Right cardiac atrium (tissue), 5 donors: ENCODE measurements at places on chromosomes 16 and 17. TPM values are rescaled to one million over a fixed set of nuclear protein-coding genes. Genes with fewer than 3 reads are reported as not detected.

DNA sequence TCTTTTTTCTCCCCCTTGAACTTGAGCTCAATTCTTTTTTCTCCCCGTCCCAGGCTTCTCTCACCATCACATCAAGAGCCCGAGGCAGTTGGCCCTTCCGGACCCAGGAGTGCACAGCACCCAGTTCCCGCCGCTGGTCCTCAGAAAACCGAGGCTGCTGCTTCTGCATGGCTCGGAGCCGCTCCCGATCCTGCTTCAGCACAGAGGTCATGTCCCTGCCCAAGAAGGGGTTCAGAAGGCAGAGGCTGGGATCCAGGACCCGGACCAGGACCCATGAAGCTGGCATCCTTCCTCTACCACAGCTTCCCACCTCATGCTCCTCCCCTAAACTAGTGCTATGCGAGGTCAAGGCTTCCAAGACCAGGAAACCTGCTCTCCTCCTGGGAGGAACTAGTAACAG is 10.5 kb downstream of the PER1 start:
- DNase-seq: peak; percentile 40

DNA sequence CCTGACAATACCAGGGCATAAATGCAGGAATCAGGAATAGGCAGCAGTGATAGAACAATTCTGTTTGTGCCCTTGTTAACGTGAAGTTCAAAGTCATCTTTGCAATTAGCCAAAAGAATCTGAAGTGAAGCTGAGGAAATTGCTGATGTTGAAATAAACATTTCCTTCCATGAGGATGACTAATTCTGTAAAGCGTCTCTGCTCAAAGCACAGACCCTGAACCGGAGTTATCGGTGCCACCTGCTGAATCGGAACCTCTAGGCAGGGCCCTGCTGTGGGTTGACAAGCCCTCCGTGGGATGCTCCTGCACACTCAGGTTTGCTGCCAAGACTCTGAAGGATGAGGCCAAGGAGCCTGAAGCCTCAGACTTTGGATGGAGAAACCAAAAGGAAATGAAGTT is 37.0 kb upstream of the CDH1 start:
- no peak for DNase-seq

DNA sequence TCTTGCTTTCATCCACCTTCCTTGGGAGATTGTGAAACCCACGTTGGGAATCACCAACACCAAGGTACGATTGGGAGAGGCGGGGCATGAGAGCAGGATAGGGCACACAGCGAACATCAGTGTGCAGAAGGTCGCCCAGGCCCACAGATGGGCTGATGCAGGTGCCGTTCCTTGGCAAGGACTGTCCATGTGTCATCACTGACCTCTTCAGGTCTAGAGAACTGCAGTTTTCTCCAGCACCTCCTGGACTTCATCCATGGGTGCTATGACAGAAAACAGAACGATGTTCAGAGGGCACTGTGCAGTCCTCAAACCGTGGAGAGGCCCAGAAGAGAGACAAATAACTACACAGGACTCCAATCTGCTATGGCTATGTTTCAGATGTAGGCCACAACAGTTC is 23.9 kb upstream of the TAT start:
- no peak for DNase-seq

- peak; percentile 86 for DNase-seq
Measured at GRCh38 chr17:82228278-82228841, 482 bp upstream of the SLC16A3 start.

DNA sequence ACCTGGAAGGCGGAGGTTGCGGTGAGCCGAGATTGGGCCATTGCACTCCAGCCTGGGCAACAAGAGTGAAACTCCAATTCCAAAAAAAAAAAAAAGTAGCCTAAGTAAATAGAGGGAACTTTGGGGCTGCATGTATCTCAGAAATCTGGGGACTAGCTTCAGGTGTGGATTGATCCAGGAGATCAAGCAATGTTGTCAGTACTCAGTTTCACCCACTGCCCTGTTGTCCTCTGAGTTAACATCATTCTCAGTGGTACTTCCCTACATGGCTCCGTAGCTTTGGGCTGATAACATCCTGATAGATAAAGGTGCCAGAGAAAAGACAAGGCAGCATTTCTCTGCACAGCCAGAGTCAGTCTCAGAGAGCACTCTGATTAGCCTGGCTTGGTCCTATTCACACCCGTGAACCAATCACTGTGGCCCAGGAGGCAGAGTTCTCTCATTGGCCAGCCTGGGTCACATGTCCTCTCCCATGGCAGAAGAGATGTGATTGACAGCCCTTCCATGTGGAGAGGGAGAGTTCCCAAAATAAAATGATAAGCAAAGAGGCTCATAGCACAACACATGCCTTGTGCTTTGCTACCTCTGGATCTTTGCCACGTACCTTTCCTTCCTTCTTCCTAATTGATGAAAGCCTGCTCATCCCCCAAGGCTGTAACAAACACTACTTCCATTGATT is 99.6 kb downstream of the ABCC1 start:
- DNase-seq: no peak

GRCh38 chr17:57597531-57598453 is 147.3 kb downstream of the CCDC182 start:
- peak; percentile 90 for DNase-seq

GRCh38 chr17:27959382-27959709 is 66.2 kb upstream of the LYRM9 start:
- DNase-seq: no peak

DNA sequence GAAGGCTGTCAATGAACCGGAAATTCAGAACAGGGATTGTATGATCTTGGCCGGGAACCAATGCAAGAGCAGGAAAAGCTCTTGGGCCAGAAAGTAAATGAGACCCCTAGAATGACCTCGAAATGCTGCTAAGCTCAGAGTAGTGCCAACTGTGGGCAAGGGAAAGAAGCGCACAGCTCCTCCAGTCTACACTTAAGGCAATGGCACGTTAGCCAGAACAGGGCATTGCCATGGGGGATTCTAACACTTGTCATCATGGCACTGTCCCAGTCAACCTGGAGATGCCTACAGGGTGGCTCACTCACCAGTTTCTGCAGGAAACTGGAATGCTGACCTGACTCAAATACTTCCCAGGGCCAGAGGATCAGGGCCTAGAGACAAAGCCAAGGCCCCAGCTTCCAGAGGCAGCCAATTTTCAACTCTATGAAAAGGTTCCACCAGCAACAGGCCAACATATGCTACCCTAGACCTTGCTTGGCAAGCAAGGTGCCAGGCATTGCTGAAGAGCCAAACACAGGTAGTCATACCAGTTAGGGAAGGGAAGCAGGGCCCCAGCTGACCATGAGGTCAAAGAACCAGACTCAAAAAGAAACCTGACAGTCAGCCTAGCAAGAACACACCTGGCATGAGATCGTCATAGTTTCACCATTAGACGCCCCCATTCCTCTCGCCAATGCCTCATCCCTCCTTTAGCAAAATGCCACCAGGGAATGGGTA is 34.9 kb downstream of the ARHGAP17 start:
- no peak for DNase-seq

GRCh38 chr17:82941021-82942001 is 101.5 kb upstream of the ZNF750 start:
- DNase-seq: no peak

DNA sequence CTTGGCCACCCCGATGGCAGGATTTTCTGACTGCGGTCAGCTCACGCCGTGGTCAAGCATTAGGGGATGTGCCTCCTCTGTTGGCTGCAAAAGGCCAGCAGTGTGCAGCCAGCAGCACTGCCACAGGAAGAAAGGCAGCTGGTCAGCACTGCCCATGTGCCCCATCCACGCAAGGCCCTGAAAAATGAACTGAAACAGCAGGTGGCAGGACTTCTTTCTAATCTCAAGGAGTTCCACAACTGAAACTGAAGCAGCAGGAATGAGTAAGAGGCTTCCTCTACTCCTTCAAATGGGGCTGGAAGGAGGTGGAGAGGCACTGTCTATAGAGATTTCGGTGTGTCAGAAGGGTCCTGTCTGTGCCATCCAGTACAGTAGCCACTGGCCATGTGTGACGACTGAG is 3.2 kb downstream of the ZNF500 start:
- DNase-seq: peak; percentile 56

- DNase-seq: no peak
Measured at GRCh38 chr16:57970970-57971369, at the start of gene CNGB1. Gene CNGB1, minus strand, starts transcription at chr16:57971128. Its CDS starts 3,842 bp downstream, at chr16:57967286.

GRCh38 chr17:17826342-17826713 is 10.5 kb downstream of the SREBF1 start:
- no peak for DNase-seq

GRCh38 chr17:7858522-7858810 is 663 bp downstream of the CYB5D1 start:
- peak; percentile 80 for DNase-seq

DNA sequence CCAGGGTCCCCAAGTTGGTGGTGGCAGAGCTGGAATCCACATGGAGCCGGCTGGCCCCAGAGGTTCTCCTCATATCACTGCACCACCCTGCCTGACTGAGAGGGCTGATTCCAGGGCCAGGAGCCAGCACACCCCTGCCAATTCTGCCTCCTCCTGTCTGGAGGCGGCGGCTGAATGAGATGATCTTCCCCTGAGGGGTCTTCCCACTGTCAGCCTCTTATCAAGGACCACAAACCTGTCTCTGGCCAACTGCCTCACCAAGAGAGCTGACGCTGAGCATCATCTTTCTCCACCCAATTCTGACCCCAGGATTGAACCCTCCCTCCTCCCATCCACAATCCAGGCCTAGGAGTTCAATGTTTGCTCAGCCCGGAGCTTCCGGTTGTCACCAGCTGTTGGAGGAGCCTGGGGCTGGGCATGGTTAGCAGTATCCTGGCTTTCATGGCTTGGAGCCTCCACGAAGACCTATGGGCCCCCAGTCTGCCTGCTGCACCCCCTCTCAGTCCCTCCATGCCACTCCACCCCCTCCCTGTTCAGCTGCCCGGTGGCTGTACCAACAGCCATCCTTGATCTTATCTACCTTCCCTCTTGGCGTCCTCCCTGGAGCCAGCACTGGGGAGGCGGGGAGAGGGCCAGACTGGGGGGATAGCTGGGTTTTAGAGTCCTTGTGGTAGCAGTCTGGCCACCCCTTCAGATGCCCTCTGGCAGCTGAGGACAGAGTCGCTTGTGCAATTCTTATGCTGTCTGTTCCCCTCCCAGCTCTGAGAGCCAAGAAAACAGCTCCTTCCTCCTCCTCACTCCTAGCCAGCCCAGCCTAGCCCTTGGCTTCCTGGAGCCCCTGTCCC is 25.6 kb downstream of the ABCC3 start:
- DNase-seq: peak; percentile 81

- peak; percentile 31 for DNase-seq
Measured at GRCh38 chr16:88967830-88968588, 9.0 kb downstream of the CBFA2T3 start.

- no peak for DNase-seq
Measured at GRCh38 chr16:56321571-56321970, 103.8 kb downstream of the AMFR start.

DNA sequence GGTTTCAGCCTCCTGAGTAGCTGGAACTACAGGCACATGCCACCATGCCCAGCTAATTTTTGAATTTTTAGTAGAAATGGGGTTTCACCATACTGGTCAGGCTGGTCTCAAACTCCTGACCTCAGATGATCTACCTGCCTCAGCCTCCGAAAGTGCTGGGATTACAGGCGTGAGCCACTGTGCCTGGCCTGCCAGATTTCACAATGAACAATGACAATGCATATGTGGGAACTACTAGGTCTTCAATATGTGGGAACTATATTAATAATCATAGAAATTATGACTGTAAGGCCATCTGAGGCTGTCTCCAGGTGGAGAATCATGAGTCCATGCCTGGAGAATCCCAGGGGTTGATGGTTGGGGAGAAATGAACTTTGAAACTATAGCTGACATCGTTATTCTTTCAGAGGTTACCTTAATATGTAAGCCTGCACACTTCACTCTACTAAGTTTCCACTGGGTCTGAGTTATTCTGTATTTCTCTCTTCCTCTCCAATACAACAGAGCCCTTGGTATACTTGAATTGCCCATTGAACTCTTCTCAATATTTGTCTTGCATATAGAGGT is 7.2 kb upstream of the DRC7 start:
- DNase-seq: no peak

GRCh38 chr17:29165800-29166506 is 14.2 kb downstream of the MYO18A start:
- no peak for DNase-seq

DNA sequence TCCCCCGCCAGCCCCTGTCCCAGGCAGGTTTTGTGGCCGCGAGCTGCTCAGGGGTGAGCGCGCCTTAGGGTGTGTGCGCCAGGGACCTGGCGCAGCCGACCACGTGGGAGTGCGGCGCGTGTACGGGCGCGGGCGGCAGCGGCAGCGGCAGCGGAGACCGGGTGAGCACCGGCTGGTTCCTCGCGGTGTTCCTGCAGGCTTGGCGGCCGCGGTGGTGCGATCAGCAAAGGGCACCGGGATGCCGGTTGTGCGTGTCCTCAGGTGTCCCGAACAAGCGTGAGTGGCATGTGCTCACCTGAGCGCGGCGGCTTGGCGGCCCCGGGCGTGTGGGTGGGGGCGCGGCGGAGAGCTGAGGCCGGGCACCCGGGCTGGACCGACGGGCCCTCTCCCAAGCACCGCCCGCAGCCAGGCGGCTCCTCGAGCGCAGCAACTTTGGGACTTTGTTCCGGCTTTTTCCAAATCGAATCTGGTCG is 381 bp upstream of the HSD11B2 start:
- peak; percentile 72 for DNase-seq

DNA sequence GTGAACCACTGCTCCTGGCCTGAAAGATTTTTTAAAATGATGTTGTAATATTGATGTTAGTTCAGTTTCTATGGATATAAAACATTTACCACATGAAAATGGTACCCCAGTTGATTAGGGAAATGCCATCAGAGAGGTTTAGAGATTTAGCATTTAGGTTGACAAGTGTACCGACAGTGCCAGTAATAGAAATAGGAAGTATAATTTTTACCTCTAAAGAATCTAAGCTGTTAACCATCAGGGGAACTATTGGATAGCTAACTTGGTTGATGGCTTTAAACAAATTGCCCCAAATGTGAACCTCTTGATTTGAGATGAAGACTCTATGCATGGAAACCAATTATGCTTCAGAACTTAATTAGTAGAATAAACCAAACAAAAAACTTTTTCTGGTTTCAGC is 6.4 kb downstream of the CBFB start:
- no peak for DNase-seq

GRCh38 chr16:62102588-62102987 is 66.3 kb upstream of the CDH8 start:
- no peak for DNase-seq

DNA sequence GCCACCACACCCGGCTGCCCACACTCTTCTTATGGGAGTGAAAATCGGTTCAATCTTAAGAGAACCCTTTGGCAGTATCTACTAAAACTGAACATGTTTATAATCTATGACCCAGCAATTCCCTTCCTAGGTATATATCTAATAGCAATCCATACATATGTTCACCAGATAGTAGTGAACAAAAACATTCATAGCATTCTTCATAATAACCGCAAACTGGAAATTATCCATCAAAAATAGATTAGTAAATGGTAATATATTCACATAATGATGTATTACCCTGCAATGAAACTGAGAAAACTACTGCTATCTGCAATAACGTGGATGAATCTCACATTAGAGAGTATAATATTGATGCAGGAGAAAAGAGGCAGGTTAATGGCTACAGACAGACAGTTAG is 23.1 kb downstream of the COPRS start:
- DNase-seq: no peak

- no peak for DNase-seq
Measured at GRCh38 chr16:17206712-17207111, 264.0 kb downstream of the XYLT1 start.

SUZ12 gene
- 6.6 TPM for polyA plus RNA-seq

SCPEP1 gene
- polyA plus RNA-seq: 87.9 TPM

SCNN1B gene
- 0.09 TPM for polyA plus RNA-seq

MAF gene
- 4.3 TPM for polyA plus RNA-seq

NPIPB13 gene
- polyA plus RNA-seq: 2.0 TPM

CCL4L2 gene
- 0.34 TPM for polyA plus RNA-seq

TNFRSF13B gene
- not detected for polyA plus RNA-seq

CACNG3 gene
- not detected for polyA plus RNA-seq

FOXN1 gene
- not detected for polyA plus RNA-seq

KRTAP2-3 gene
- not detected for polyA plus RNA-seq

LITAFD gene
- not detected for polyA plus RNA-seq

DPEP3 gene
- not detected for polyA plus RNA-seq

VTN gene
- polyA plus RNA-seq: 3.8 TPM
